ENCODE measurements at places on chromosomes 13 and 19.

DNA sequence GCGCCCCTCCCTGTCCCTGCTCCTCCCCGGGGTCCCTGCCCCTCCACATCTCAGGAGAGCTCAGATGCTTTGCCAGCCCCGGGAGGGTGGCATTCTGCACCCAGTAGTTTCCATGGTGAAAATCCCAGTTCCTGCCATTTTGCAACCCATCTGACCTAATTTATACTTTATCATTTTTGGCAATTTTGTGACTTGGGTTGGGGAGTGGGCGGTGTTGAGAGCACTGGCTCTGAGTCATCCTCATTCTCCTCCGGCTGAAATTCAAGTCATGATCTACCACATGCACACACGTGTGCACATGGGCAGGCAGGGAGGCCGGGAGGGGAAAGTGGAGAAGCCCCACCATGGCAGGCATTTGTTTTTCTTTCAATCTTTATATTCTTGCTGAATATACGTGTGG, 208.6 kb downstream of the URI1 start:
- no peak for DNase-seq

- DNase-seq: no peak
Observed at GRCh38 chr13:107678075-107678689, 537.2 kb downstream of the LIG4 start.

- DNase-seq: no peak
Observed at GRCh38 chr13:40388617-40389016, 277.8 kb downstream of the FOXO1 start.

DNA sequence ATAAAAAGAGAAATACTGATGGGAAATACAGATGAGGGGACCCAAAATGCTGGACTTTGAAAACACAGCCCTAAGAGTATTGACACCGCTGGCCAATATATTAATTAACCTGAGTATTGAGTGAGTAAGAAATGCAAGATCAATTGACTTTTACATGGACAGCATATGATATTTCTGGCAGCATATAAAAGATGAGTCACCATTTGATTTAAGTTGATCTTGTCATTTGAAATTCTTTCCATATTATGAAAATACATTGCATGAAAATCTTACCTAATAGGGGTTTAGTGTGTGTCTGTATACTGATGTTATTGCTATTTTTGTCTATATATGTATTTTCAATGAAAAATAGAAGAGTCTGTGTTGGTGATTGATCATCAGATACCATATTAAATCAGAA, 619.6 kb downstream of the KCTD12 start:
- DNase-seq: no peak

DNA sequence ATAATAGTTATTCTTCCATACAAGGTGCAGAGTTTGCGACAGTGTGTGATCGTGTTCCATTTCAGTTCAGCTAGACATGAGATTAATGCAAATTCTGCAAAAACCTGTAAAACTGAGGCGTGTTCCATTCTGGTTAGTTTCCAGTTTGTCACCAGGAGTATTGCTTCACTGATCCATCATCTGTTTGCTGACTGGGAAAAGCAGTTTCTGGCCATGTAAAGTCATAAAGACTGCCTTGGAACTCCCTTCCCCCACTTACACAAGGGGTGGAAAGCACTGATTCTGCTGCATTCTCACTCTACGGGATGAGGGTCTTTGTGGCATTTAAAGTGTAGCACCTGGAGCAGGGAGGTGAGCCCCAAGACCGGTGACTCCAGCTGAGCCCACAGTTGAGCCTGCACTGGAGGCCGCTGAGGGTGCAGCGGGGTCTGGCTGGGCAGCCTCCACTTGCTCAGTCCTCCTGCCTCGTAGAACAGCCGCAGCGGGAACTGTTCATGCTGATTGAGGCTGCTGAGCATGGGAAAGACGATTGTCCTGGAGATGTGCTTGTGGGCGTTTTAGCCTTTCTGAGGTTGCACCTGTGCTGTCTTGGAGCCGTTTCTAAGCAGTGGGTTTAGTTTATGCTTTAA, 2.0 kb downstream of the ZNF57 start:
- DNase-seq: no peak

GRCh38 chr13:52371736-52372247, 34.2 kb downstream of the THSD1 start:
- no peak for DNase-seq

DNA sequence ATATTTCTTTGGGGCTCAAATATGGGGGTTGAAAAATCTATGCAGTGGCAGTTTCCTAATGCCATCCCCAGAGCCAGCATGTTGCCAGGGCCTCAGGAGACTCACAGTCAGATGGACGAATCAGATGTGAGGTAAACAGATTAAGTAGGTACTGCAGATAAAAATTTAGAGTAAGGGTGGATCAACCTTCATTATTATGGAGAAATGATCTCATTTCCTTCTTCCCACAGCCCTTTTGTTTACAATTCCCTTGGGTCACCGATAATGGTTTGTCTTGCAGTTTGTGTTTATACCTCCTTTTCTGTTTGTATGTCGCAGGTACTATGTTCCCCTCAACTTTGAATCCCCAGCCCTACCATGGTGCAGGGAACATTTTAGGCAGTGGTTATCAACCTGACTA, 20.0 kb downstream of the DIAPH3 start:
- DNase-seq: no peak

DNA sequence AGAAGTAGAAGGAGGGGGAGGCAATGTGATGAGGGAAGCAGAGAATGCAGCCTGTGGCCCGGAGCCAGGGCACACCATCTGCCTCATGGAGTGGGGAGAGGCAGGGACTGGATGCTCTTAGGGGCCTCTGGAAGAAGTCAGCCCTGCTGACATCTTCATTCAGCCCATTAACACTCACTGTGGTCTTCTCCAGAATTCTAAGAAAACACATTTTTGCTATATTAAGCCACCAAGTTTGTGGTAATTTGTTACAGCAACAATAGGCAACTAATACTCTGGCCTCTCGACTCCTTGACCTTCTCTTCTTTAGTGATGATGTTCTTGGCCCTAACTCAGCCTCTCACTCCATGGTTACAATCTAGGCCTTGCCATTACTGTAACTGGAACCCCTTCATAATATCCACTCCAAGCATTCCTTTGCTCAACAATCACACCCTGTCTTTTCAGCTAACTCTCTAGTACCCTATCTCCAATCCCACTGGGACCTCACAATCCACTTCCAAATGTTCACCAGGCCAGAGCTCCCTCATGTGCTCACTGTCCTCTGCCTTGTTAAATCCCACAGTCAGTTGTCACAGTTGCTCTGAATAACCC, 98.5 kb downstream of the MIPEP start:
- DNase-seq: no peak

GRCh38 chr13:104597546-104598180, 1531.4 kb upstream of the SLC10A2 start:
- no peak for DNase-seq

GRCh38 chr13:30388406-30389283, 33.6 kb upstream of the UBE2L5 start:
- DNase-seq: no peak

DNA sequence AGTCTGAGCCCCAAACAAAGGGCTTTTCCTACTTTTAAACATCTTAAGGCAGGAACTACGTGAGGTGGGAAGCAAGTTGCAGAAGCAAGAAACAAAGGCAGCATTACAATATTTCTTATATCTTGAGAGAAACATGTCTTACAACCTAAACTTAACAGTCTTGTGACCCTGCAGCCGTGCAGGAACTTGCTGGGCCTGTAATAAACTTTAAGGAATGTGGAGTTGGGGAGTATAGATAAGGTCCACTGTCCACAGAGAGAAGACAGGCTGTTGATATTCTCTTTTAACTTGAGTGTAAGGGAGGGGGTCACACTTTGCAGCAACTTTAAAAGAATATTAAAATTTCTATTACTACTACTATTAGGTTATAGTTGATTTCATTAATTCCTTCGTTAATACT, 214.6 kb upstream of the HTR2A start:
- DNase-seq: no peak

GRCh38 chr19:46759817-46760333, 13.6 kb upstream of the STRN4 start:
- no peak for DNase-seq

- DNase-seq: no peak
Observed at GRCh38 chr13:83325125-83325853, 557.0 kb downstream of the SLITRK1 start.

- DNase-seq: no peak
Observed at GRCh38 chr13:80336370-80336769, 4.6 kb downstream of the SPRY2 start.

GRCh38 chr13:71617265-71617664, 249.7 kb downstream of the DACH1 start:
- no peak for DNase-seq

- DNase-seq: no peak
Observed at GRCh38 chr13:97120976-97121375, 101.2 kb upstream of the MBNL2 start.

DNA sequence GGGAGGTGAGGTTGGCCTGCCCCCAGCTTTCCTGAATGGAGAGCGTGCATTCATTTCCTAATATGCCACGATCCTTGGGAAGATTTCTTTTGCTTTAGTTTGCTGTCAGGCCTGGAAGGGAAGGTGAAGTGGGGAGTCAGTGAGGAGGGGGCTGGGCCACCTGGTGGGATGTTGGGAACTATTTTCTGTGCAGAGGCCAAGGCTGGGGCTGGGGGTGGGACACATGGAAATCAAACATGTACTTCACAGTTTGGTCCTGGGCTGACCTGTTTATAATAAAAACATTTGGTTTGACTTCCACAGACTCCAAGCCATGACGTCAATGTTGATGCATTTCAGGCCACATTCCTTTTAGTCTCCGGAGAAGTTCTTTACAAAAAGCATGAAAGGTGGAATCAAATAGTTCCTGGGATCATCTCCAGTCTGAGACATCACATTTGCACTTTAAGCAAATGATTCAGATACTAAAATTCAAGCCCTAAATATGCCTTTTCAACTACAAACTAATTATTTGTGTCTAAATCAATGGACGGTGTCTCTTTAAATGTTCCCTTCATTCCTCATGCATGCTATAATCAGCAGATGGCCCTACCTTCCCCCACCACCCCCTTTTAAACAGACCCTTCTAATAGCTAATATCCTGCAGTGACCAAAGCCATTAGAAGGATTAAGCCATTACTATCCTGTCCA, 41.5 kb upstream of the MEDAG start:
- no peak for DNase-seq

GRCh38 chr19:32130332-32130731, 215.1 kb upstream of the ZNF507 start:
- no peak for DNase-seq

Measured in hippocampal formation (tissue), 2 donors.